Mesenchymal stem cell (in vitro differentiated cells and primary cell): ENCODE measurements at places on chromosomes 1 and 21.
A peak's percentile ranks its signal among the peaks of the same experiment; 100 is the strongest.

DNA sequence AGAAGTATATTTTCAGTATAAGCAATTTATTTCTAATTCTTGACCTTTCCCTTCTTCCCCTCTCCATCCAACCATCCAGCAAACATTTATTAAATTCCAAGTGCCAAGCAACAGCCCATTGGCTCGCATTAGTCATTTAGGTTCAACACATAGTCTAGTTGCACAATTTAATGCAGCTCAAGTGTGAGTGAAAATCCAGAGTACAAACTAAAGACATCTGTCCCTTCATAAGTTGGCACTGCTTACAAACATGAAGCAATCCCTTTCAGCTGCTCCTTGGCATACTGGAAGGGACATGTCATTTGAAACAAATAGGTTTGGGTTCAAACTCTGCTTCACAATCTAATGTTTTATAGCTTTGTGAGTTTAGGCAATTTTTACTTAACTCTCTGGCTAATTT is 10.7 kb downstream of the CASQ2 start:
- H3K27me3 ChIP-seq: peaks cover 4% of the 10 kb centered on the region
- H3K36me3 ChIP-seq: no peaks in the 10 kb centered on the region
- no peak overlapping the region for H3K27ac ChIP-seq
- no peak for DNase-seq
- no peaks in the 10 kb centered on the region for H3K4me1 ChIP-seq

DNA sequence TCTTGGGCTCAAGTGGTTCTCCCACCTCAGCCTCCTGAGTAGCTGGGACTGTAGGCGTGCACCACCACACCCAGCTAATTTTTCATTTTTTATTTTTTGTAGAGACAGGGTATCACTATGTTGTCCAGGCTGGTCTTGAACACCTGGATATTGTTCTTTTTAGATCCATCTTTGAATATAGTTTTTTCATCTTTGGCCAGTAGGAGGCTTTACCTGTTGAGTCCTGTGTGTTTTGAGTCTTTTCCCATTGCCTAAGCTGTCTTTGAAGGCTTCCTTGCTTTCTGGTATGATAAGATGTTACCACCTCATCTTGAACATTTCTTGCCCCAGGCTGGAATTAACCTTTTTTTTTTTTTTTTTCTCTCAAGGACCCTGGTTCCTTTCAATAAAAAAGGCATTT is 387.8 kb upstream of the RUNX1 start:
- DNase-seq: no peak
- no peaks in the 10 kb centered on the region for H3K4me1 ChIP-seq
- H3K36me3 ChIP-seq: no peaks in the 10 kb centered on the region
- H3K27ac ChIP-seq: no peak overlapping the region

- H3K36me3 ChIP-seq: no peaks in the 10 kb centered on the region
- no peaks in the 10 kb centered on the region for H3K27me3 ChIP-seq
- H3K27ac ChIP-seq: no peak overlapping the region
- no peak overlapping the region for H3K4me3 ChIP-seq
- no peak for DNase-seq
- H3K4me1 ChIP-seq: peaks cover 5% of the 10 kb centered on the region
Measured at GRCh38 chr1:84430546-84430945, 32.3 kb downstream of the DNASE2B start.

GRCh38 chr1:9196129-9197040 is 38.2 kb upstream of the H6PD start:
- no peak overlapping the region for H3K4me3 ChIP-seq
- no peaks in the 10 kb centered on the region for H3K27me3 ChIP-seq
- H3K4me1 ChIP-seq: peaks cover 31% of the 10 kb centered on the region
- DNase-seq: peak; percentile 96
- H3K36me3 ChIP-seq: no peaks in the 10 kb centered on the region

DNA sequence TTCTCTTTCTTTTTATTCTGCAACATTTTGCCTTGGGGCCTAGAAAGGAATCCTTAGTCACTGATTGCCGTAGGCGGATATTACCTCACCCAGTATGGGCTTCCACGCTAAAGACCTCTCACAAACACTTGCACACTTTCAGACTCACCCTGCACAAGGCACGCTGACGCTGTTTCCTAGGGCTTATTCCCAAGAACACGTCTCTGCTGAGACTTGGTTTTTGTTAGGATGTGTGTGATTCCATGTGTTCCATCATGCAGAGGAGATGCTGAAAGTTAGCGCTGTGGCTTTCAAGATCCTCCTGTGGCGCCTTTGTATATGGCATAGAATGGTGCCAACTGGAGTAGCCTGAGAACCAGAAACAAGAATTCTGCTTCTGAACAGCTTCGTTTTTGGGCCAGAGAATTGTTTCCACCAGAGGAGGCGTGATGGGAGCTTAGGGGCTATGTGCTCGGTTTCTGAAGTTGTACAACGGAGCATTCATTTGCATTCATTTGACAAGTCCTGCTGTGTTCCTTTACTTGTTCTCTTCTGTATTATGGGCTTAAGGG is 297.0 kb downstream of the DISC1 start:
- DNase-seq: no peak
- H3K4me3 ChIP-seq: no peak overlapping the region

DNA sequence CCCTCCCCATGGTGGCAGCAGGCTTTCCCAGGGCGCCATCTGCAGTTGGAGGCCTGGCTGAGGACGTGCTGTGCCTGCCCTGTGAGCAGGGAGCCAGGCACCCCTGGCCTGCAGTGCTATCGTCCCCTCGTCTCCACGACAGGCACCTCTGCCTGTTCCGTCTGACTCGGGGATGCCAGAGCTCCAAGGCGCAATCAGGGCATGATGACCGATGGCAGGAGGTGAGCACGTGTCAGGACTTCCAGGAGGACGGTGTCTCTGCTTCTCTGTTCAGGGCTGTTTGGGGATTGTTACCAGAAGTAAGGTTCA is 125.2 kb downstream of the PCBP3 start:
- H3K4me3 ChIP-seq: no peak overlapping the region
- no peak for DNase-seq
- H3K36me3 ChIP-seq: peaks cover 8% of the 10 kb centered on the region
- H3K27me3 ChIP-seq: no peaks in the 10 kb centered on the region
- H3K4me1 ChIP-seq: peaks cover 13% of the 10 kb centered on the region
- no peak overlapping the region for H3K27ac ChIP-seq

DNA sequence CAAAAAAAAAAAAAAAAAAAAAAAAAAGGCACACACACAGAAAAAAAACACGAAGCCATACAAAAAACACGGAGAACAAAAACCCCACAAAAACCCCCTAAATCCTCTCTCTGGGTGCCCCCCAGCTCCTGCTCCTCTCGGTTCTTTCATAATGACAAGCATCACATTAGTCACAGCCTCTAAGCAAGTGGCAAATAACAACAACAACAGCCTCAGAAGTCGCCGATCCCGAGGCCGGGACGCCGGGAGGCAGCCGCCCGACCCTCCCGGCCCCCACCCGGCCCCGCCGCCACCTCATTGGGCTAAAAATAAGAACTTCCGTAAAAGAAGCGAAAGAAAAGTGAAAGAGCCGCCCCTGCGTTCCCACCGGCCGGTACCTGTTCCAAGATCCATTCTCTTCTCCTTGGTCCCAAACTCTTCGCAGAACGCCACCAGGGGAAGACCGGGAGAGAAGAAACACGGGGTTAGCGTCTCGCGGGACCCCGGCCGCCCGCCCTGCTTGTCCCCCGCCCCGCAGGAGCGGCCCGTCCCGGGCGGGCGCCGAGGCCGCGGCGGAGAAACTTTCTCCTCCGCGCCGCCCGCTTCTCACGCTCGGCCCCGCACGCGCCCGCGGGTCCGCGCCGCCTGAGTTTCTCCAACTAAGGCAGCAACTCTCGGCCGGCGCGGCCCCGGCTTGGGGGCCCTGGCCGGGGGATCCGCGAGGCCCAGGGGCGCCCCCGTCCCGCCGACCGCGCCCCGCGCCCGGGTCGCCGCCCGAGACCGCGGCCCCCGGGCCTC is 102.8 kb downstream of the CASZ1 start:
- H3K4me1 ChIP-seq: peaks cover 16% of the 10 kb centered on the region
- H3K36me3 ChIP-seq: no peaks in the 10 kb centered on the region
- peak overlapping the region; percentile 51 for H3K4me3 ChIP-seq
- H3K27ac ChIP-seq: no peak overlapping the region

- H3K4me1 ChIP-seq: no peaks in the 10 kb centered on the region
- no peak overlapping the region for H3K27ac ChIP-seq
- no peaks in the 10 kb centered on the region for H3K27me3 ChIP-seq
- H3K4me3 ChIP-seq: no peak overlapping the region
Measured at GRCh38 chr1:76300556-76300955, 226.0 kb downstream of the ST6GALNAC3 start.

- peaks cover 3% of the 10 kb centered on the region for H3K4me1 ChIP-seq
- peak; percentile 54 for DNase-seq
- H3K36me3 ChIP-seq: no peaks in the 10 kb centered on the region
- H3K27ac ChIP-seq: no peak overlapping the region
- no peaks in the 10 kb centered on the region for H3K27me3 ChIP-seq
Measured at GRCh38 chr1:236753516-236753915, 41.6 kb upstream of the MTR start.

DNA sequence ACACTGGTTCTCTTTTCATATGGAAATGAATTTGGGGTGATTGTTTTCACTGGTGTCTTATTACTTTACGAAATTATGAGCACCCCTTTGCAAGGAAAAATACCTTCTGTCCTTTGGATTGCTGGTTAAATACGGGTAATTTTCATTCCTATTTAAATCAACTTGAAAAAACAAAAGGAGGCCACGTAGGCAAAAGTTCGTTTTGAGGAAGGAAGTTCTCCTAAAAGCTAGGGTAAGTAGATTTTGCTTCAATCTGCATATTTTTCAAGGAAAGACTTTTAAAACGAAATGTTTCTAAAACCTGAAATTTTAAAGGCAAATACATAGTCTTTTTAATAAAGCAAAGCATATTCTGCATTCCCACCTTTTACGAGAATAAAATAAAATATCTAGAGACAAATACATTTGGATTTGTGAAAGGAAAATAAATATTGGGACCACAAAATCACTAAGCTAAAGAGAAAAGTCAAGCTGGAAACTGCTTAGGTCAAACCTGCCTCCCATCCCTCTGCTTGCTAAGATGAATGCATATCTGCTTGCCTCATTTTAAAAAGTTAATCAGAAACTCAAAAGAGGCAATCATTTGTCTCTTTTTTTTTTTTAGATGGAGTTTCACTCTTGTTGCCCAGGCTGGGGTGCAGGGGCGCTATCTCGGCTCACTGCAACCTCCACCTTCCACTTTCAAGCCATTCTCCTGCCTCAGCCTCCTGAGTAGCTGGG is 70.9 kb upstream of the ETS2 start:
- no peak for DNase-seq
- no peaks in the 10 kb centered on the region for H3K36me3 ChIP-seq
- no peaks in the 10 kb centered on the region for H3K27me3 ChIP-seq
- H3K4me3 ChIP-seq: no peak overlapping the region
- peak overlapping the region; percentile 84 for H3K27ac ChIP-seq

DNA sequence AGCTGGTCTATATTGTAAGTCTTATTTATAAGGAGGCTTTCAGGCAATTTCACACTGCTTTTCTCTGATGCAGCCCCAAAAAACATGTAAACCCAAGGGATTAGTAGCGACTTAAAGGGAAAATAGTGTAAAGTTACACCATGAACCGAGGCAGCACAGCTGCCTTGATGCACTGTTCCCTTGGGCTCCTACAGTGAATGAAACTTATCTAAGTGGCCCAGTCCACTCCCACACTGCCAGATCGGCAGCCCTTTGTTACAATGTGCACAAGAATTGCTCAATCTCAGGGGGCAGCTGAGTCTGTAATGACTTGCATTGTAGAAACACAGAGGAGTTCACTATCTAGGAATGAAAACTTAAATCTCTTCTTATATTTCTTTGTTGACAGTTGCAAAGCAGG is 120.8 kb upstream of the ADGRL2 start:
- peak; percentile 51 for DNase-seq
- H3K4me1 ChIP-seq: no peaks in the 10 kb centered on the region
- no peaks in the 10 kb centered on the region for H3K36me3 ChIP-seq

DNA sequence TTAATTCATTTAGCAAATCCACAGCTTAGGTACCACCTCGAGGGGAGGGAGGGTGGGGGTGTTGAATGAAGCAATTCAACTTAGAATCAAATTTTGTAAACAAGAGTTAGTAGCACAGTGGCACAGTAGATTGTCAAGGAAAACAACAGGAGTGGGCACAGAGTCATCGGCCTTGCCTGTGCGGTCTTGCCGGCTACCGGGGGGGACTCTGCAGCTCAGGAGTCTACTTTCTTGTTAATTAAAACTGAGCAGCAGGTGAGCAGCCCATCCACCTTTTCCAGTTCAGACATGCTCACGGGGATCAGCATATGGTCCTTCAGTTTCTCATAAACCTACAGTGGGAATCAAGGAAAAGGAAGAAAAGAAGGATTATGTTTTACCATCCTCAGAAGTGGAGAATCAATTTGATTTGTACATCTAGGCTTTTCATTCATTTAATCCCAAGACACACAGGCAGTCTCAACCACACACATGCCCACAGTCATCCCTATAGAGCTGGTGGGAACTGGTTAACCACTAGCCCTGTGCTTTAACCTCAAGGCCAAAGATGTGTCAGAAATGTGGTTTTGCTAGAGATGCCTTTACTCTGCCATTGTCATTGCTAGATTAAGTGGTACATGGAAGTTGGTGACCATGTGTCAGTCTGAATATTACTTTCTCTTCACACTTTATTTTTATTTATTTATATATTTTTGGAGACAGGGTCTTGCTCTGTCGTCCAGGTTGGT is 45.0 kb upstream of the BCL10 start:
- peak; percentile 75 for DNase-seq
- H3K4me3 ChIP-seq: no peak overlapping the region
- H3K36me3 ChIP-seq: no peaks in the 10 kb centered on the region
- H3K27me3 ChIP-seq: no peaks in the 10 kb centered on the region

DNA sequence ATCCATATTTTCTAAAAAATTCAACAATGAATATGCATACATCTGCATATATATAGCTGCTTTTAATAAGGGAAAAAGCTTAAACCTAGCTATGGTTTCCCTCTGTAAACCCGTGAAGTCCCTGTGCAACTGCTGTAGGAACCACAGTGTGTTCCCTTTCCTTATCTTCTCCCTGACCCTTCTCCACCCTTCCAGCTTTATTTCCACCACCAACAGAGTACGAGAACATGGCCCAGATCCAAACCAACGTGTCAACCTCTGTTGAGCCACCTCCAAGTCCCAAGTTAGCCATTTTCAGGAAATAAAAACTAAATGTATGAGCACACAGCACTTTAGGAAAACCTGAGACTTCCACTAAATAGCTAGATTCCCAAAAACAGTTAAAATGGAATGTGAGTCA is 20.3 kb downstream of the SUSD4 start:
- peaks cover 26% of the 10 kb centered on the region for H3K27me3 ChIP-seq
- no peak for DNase-seq
- H3K4me3 ChIP-seq: no peak overlapping the region
- H3K4me1 ChIP-seq: no peaks in the 10 kb centered on the region
- no peaks in the 10 kb centered on the region for H3K36me3 ChIP-seq

- H3K4me1 ChIP-seq: no peaks in the 10 kb centered on the region
- H3K27me3 ChIP-seq: no peaks in the 10 kb centered on the region
- peak; percentile 6 for DNase-seq
- no peak overlapping the region for H3K27ac ChIP-seq
- no peak overlapping the region for H3K4me3 ChIP-seq
Measured at GRCh38 chr1:221392453-221392852, 349.4 kb downstream of the DUSP10 start.

DNA sequence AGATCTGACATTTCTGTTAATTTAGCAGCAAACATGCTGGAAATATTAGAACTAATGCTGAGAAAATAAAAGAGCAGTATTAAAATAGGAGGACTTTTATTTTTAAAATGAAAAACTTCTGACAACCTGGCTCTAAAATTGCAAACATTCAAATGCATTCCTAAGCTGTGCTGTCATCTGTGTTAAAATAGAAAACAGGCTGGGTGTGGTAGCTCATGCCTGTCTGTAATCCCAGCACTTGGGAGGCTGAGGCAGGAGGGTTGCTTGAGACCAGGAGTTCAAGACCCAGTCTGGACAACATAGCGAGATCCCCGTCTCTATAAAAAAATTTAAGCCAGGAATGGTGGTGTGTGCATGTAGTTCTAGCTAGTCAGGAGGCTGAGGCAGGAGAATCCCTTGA is 44.6 kb downstream of the MIGA1 start:
- H3K27me3 ChIP-seq: no peaks in the 10 kb centered on the region
- H3K27ac ChIP-seq: peak overlapping the region; percentile 85
- no peak overlapping the region for H3K4me3 ChIP-seq
- H3K4me1 ChIP-seq: peaks cover 7% of the 10 kb centered on the region
- peaks cover 42% of the 10 kb centered on the region for H3K36me3 ChIP-seq
- peak; percentile 28 for DNase-seq
